ENCODE measurements at places on chromosomes 1 and 21.

DNA sequence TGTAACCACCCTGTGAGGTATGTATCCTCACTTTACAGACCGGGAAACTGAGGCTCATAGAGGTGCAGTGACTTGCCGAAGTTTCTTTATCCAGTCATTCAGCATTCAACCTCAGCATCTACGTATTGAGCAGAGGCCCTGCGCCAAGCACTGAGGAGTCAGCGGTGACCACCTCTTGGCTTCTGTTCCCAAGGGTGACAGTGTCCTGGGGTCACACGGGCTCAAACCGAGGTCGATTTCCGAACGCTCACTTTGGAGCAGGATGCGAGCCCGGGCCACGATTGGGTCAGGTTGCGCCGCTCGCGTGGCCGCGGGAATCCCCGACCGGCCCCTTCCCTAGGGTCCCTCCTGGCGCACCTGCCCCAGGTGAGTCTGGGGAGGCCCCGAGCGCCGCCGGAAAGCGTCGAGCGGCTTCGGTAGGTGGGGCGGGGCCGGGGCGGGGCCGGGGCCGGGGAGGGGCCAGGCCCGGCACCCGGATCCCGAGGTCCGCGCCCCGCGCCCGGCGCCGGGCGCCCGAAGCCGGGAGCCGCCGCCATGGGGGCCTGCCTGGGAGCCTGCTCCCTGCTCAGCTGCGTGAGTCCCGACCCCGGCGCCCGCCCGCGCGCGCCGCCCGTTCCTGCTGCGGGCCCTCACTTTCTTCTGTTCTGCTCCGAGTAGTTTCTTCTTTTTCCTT, at the start of gene SERINC2:
TSS of gene SERINC2 (plus strand) at position 482 of the 673 bp plus-strand sequence. CDS start at position 535, 53 bp downstream.
- peak; percentile 48 for DNase-seq

DNA sequence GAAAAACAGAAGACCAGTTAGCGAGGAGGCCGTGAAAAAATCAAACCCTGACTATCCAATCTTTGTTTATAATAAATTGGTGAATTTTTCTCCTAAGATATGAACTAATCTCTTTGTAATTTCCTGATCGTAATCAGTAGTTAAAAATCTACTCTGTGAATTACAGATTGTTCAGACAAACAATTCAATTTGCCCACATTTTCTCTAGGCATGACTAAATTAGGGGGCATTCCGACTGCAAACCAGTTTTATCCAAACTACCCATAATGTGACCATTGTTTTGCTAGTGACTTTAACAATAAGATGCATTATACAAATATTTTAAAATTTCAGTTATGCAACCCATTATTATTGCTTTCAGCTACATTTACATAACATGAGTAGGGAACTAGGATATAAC, 546.9 kb upstream of the ADAMTS5 start:
- no peak for DNase-seq

DNA sequence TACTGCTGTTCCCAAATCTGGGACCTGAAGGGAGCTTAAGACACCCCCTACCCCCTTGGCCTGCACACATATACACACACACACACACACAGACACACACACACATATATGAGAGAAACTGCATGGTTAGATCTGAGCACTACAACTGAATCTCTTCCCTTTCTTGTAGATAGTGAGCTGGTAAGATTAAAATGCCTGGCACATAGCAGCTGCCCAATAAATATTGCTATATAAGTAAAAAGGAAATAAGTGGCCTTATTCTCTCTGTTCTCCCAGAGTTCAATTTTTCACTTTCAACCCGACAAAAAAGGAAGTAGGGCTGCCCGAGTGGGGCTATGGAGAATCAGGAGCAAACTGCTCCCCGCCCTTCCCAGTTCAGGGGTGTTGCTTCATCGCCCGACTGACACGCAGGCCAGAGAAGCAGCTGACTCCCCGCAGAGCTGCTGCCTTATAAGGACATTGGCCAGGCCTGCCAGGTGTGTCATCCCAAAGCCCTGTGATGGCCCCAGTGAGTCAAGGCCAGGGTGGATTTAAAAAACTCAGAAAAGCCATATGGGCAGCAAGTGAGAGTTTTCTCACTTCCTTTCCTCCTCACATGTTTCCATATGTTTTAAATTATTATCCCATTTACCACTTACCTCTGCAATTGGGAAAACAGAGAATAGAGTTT, 106.5 kb upstream of the SLC44A3 start:
- peak; percentile 96 for DNase-seq

DNA sequence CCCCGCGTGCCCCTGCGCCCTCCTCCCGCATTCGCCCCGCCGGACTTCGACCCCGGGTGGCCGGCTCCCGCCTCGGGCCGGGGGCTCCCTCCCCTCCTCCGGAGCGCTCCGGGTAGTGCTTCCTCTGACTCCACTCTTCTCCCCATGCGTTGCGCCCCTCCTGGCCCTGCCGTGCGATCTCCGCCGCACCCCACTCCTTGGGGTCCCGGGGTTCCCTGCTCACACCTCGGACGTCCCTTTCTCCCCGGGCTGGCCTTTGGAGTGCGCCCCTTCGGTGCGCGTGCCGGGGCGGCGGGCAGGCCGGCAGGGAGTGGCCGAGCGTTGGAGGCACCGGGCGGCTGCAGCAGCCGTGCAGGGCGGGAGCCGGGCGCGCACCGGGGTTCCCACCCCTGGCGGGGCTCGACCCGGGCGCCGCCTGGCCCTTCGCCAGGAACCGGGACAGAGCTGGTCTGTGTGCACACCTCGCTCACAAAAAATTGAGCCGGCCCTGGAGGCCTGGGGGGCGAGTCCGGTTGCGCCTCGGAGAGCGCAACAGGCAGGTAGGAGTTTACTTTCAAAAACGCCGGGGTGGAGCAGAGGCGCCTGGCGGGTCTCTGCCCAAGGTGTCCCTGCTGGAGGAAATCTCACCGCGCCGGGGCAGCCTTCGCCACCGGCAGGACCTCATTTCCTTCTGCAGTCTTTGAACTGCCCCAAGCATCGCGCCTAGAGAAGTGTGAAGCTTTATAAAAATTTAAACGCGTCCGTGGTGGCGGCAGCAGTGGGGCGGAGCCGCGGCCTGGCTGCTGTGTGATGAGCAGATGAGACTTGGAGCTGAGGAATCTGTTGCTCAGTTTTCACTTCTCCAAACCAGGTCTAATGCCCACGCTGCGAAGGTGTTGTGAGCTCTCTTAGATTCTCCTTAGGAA, 650 bp downstream of the VANGL1 start:
- no peak for DNase-seq

- peak; percentile 35 for DNase-seq
Observed at GRCh38 chr1:186672131-186672530, 8.1 kb downstream of the PTGS2 start.

GRCh38 chr1:193486671-193487229, 300.3 kb upstream of the B3GALT2 start:
- DNase-seq = no peak

DNA sequence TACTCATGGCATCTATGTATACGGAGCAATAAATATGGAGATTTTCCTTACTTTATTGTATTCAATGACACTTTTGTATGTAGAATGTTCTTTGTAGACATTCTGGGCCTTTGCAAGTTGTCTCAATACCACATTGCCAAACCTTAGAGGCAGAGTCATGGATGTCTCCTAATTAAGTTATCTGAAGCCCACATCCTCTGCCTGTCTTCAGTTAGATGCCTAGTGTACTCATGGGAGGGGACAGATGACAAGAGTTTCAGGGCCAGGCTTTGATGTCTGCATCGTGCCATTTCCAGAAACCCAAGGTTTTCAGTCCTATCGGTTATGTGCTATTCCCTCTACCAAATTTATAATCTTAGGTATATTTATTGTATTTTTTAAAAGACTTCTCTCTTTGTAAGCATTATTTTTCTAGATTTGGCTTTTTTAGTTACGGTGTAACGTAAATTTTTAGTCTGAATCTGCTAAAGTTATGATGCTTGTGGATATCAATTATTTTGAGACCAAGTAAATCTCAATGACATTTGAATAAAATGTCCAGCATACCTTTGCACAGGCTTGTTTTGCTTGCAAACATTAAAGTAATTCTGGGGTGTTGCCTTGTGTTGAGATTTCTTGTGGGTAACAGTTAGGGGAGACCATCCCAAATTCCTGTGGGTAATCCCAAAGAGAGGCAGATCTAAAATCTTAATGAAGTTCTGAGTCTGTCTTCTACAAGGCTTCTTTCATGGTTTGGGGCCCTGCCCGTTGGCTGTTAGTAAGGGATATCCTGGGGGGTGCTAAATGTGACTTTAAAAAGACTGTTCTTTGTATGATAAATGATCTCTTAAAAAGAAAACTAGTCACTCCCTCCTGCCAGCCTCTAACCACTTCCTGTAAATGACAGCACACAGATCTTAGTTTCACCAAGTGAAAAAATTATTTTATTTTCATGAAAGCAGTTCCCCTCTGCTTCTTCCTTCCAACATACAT, 8.0 kb upstream of the MACF1 start:
- peak; percentile 83 for DNase-seq

DNA sequence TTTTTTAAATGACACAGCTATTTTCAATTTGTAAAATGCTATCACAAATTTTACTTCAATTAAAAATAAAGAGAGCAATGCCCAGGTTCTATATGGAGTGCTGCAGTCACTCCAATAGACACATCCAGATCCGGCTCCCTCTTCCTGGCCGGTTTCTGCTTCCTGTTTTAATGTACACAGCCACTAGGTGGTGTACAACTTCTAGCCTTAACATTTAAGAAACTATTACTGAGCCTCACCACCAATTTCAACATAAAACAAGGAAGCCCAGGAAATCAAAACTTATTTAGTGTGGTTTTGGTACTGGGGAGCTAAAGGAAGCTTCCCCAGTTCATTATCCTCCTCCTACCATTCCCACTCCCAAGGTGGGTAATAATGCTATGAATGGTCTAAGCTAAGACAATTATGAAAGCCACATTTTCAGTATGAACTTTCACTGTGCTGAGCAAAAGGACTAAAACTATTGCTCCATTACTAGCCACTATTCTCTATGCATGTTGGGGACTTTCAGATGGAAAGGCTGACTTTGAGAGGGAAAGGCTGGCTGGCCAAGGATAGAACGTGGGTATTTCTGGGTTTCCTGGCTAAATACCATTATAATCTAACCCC, 25.5 kb upstream of the MTMR11 start:
- DNase-seq = peak; percentile 93

- peak; percentile 42 for DNase-seq
Observed at GRCh38 chr1:153534226-153534924, 1.4 kb downstream of the S100A6 start.

- DNase-seq = no peak
Observed at GRCh38 chr1:22450351-22451021, 1.2 kb upstream of the ZBTB40 start.

GRCh38 chr1:48775831-48776392, 779 bp downstream of the BEND5 start:
- DNase-seq = no peak

- no peak for DNase-seq
Observed at GRCh38 chr21:42868196-42868595, 11.1 kb downstream of the WDR4 start.

DNA sequence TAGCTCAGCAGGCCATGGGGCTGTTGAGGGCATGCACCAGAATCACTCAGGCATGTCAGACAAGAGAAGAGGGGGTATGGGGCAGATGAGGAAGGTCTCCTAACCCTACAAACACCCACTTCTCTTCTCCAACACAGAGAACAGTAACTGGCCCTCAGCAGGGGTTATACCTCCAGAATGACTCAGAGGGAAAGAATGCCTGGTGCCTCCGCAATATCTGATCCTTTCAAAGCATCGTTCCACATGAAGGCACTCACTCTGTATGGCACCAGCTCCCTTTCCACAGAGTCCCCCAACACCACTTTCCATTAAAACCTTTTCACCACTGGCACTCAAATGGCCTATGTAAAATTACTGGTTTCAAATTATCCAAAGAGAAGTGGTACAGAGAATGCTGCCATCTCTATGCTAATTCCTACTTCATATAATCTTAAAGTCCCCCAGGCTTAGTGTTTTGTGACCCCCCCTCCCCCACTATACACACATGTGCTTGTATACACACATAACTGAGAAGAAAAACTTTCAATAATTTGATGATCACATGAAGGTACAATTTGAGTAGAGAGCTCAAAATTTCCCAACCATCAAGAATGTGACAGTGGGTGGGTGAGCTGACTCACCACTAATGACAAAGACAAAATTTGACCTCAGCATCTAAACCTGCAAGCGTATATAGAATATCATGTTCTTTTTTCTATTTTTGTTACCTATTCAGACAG, 91.5 kb downstream of the SIPA1L2 start:
- peak; percentile 82 for DNase-seq

DNA sequence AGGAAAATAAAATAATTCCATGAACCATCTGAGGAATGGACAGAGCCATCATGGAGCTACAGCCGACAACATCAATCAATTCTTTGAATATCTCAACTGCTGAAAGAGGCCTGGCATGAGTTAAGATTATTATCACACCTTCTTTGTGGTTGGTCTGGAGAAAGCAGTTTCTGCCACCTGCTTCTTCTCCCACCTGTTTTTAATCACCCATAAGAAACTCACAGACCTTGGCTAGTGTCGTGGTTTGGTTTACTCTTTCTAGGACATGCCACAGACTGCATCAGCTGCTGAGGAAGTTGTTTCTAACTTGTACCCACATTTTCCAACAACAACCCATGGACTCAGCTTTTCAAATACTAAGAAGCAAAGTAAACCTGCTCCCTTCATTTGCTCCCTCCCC, 65.6 kb downstream of the NTPCR start:
- no peak for DNase-seq

DNA sequence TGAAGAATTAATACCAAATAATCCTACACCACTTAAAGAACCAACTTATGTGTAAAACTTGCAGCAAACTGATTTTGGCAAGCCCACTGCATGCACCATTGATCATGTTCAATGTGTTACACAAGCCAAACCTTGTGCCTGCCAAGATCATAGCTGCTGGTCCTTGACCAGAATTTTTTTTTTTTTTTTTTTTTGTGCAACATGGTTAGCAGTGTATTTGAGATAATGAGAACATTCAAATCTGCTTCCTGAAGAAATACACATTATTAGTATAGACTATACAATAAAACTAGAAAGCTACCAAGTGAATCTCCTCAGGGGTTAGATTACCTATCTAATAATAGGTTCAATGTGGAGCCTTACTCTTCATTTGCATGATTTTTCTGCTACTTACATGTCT, 421.0 kb downstream of the MRPL39 start:
- DNase-seq = no peak

DNA sequence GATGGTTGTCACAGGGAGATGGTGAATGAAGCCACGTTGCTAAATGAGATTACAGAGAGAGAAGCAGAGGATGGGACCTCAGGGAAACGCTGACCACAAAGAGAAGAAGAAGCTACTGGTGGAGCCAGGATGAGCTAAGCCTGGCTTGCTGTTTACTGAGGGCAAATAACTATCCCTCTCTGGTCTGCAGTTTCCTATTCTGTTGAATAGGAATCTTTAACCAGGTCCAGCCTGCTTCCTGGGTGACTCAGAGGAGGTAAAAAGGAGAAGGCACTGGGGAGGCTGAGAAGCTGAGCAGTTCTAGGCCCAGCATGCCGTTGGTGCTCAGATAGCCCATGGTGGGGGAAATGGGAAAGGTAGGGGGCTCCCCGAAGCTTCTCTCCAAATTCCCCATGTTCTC, 29.6 kb downstream of the DMBX1 start:
- peak; percentile 35 for DNase-seq

DNA sequence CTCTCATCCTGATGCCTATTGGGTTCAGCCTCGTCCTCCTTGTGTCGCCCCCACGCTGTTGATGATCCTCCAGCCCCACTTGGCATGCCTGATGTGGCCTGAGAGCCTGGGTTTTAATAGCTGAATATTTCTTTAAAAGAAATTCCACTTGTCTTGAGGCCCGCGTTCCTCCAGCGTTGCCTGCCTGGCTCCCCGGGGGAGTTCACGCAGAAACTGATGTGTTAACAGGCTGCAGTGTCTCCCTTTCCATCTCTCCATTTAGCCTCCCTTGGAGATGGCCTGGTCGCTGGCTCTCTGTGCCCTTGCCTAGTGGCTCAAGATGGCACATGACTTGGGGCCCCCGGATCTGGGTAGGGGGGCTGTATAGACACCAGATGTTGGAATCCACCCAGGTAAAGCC, 9.5 kb downstream of the ACTL8 start:
- DNase-seq = no peak
